WTC11 (cell line): ENCODE measurements at places on chromosomes 4 and X. TPM values are rescaled to one million over a fixed set of nuclear protein-coding genes. Genes with fewer than 3 reads are reported as not detected.

DNA sequence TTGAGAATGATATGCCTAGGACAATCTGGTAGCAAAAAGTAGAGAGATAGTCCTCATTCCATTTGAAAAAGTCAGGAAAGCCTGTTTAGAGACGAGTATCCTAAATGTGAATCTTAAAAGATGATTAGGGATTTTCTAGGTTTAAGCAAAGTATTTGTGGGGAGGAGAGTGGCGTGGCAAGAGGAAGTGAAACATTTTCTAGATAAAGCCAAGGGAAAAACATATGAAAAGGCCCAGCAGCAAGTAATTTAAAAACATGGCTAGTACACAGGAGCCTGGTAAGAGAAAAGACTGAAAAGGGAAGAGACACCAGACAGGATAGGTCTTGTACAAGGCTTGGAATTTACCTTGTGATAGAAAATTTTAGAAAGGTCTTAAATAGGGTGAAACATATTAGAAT lies 45.9 kb downstream of the CORIN start:
- no peaks in the 10 kb centered on the region for H3K36me3 ChIP-seq
- H3K4me3 ChIP-seq: no peak overlapping the region
- DNase-seq: no peak

PABPC1L2A gene
- 0.39 to 1.1 TPM (median 0.83 TPM) in 3 replicates for total RNA-seq

- H3K4me1 ChIP-seq: no peaks in the 10 kb centered on the region
- DNase-seq: no peak
- H3K36me3 ChIP-seq: no peaks in the 10 kb centered on the region
- H3K27me3 ChIP-seq: no peaks in the 10 kb centered on the region
Measured at GRCh38 chrX:41933546-41933945, 10.2 kb upstream of the CASK start.

UTP3 gene
- 39.1 to 45.5 TPM (median 39.5 TPM) in 3 replicates for total RNA-seq

RGN gene
- total RNA-seq: 1.6 to 2.7 TPM (median 1.6 TPM) in 3 replicates
